ENCODE measurements at places on chromosomes 7 and 10.

GRCh38 chr7:94433224-94433623 is 38.5 kb downstream of the COL1A2 start:
- no peak for DNase-seq

GRCh38 chr7:6419310-6419773 is 28.4 kb downstream of the DAGLB start:
- DNase-seq = no peak

GRCh38 chr10:97005349-97005748 is 173.3 kb downstream of the LCOR start:
- no peak for DNase-seq

DNA sequence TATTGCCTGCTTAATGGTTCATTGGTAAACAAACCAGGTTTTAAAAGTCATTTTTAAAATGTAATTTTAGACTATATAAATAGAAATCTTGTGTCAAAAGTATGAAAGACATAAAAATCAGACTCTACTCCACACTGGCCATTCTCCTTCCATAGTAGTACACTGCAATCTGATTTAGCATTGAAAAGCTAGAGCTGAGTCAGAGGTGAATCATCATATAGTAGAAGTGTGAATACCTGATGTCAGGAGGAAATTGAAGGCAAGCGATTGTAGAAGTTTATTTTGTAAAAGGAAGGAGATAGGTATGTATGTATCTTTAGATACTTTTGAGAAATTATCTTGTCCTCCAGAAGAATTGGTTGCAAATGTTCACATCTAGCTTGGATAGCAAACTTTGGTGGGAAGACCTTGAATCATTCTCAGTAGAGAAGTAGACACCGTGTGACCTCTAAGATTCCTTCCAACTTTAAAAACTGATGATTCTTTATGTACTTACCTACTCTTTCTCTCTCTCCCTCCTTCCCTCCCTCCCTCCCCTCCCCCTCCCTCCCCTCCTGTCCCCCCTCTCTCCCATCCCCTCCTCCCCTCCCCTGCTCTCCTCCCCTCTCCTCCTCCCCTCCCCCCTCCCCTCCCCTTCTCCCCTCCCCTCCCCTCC is 88.1 kb downstream of the BTAF1 start:
- DNase-seq = no peak

DNA sequence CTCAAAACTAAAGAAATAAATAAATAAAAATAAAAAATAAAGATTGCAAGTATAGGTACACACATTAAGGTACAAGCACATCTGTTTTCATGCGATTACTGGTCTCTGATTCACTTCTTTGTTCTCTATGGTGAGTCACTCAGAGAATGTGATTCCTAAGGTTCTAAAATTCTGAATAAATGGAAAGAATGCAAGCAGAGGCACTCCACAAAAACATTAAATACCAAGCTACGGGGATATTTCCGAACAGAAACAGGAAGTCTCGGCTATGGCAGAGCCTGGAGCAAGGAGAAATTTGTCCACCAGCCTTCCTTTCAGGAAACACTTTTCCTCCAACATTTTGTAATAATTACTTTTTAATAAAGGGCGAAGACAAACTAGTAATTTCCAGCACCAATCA is 1.4 kb downstream of the VOPP1 start:
- no peak for DNase-seq

DNA sequence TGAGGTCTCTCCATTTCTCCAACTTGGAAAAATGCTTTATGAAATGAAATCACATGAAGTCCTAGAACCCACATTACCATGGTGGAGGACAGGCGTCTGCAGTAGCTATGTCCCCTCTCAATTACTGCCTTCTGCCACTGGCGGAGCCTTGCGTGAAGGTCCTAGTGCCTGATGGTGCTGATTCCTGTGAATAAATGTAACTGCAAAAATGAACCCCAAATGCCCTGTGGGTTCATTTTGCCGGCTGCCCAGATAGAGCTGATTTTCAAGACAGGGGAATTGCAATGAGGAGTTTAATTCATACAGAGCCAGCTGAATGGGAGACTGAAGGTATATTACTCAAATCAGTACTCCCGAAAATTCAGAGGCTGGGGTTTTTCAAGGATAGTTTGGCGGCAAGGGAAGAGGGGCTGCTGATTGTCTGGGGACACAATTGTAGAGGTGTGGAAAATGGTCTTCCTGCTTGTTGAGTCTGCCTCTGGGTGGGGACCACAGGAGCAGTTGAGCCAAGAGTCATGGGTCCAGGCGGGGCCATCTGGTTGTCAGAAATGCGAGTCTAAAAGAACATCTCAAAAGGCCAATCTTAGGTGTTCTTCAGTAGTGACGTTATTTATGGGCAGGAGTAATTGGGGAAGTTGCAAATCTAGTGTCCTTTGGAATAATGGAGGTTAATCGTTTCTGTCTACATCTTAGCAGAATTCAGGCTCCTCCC is 13.5 kb downstream of the PRF1 start:
- DNase-seq = no peak

DNA sequence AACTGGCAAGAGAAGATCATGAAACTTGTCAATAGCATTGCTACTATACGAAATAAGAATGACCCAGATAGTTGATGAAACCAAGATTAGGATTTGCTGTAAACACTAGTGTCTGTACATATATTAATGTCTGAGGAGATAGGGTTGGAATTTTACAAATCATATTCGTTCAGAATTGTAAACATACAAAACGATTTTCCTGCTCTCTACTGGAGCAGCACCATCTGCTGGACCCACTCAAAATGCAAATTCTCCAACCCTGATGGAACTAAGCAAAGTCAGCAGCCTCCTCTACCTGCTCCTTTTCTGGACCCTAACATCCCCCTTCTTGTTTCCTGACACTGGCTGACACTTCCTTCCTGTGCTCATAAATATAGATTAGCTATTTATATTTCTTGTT is 29.4 kb upstream of the SGMS1 start:
- no peak for DNase-seq

DNA sequence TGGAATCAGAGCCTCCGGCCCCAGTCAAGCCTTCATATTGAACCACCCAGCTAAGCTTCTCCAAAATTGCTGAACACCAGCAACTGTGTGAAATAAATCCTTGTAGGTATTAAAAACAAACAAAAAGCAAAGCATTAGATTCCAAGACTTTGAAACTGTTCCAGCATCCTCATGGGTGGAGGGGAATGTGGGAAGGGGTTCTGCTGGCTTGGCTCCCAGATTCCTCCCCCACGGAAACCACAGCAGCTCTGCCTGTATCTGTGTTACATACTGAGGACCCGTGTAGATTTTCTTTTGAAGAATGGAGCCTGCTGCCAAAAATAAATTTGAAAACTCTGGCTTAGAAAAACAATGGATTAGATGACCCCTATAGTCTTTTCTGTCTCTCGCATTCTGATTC is 20.0 kb downstream of the AKR1B1 start:
- DNase-seq = no peak

DNA sequence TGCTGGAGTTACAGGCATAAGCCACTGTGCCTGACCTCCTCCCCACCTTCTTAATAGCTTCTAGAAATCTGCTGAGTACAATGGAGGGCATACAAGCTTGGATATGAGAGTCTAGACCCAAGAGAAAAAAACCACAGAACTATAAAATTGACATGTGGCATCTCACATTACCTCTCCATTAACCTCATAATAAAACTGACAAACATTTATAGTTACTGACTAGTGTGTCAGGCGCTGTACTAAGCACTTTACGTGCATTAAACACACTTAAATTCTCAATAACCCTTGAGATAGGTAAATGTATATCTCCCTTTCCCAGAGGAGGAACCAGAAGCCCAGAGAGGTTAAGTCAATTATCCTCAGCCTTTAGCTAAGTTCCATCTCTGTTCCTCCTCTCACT is 300.5 kb upstream of the MYO3A start:
- no peak for DNase-seq

- DNase-seq = no peak
These were observed 658.0 kb upstream of the FOXK1 start for GRCh38 chr7:4024133-4024532.

GRCh38 chr10:97279121-97279815 is 13.2 kb downstream of the ARHGAP19 start:
- no peak for DNase-seq

DNA sequence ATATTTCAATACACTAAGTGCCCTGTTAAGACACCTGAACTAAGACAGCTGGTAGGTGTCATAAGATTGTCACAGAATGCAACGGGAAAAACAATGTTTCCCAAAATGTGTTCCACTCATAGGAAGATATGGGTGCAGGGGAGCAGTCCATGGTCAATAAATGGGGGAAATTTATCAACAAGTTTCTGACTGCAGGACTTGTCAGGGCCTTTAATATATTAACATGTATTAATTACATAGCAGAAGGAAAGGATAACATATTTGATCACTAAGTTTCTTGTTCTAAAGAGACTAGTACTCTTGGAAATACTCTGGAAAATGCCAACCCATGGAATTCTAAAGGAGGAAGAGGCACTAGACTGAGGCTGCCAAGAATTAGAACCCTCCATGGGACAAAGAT is 6.7 kb downstream of the RBP3 start:
- no peak for DNase-seq

- no peak for DNase-seq
These were observed 4.6 kb downstream of the ST7 start for GRCh38 chr7:116957874-116958273.

DNA sequence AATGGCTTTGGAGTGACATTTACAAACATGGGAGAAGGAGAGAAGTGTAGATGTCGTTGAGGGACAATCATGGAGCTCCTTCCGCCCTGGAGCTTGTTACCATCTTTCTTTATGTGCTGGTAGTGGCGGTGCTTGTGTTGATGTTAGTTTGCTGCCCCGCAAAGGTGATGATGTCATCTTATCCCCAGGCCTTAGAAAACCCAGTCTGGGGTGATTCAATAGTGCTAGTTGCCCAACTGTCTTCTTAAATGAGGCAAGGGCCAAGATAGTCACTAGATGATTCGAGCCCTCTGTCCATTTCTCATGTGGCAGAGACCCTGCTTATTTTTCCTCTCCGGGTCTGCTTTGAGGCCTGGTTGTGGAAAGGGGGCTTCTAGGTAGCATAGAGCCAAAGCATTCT is 277.4 kb downstream of the CCSER2 start:
- DNase-seq = no peak

GRCh38 chr10:131921184-131921583 is 20.4 kb downstream of the PPP2R2D start:
- DNase-seq = no peak

- DNase-seq = no peak
These were observed 13.0 kb downstream of the ANTXRL start for GRCh38 chr10:46299536-46300369.

DNA sequence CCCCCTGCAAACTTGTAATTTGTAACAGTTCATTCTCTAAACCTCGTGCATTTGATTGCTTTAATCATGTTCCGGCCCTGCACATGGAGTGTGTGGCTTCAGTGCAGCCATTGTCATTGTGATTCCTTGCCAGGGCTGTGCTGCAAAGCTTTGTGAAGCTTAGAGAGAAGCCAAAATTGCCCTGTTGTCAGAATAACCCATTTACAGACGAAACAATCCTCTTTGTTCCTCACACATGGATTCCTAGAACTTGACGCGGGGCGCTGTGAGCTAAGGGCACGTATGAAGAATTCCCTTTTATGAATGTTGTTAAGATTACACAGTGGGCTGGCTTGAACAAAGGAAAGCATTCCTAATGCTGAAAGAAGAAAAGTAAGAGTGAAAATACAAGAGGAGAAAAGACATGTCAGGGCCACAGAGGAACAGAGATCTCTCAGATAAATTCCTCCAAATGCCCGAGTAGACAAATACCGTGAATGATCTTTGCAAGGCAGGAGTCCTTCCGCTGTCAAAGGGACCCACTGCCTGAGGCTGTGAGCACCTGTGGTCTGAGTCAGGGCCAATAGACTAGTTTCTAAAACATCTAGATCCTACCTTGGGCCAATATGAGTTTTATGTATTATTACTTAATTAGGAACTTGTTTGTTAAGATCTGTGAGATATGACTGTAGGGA is 205.4 kb upstream of the C7orf33 start:
- DNase-seq = no peak

GRCh38 chr7:36054637-36055036 is 98.4 kb upstream of the EEPD1 start:
- DNase-seq = no peak

DNA sequence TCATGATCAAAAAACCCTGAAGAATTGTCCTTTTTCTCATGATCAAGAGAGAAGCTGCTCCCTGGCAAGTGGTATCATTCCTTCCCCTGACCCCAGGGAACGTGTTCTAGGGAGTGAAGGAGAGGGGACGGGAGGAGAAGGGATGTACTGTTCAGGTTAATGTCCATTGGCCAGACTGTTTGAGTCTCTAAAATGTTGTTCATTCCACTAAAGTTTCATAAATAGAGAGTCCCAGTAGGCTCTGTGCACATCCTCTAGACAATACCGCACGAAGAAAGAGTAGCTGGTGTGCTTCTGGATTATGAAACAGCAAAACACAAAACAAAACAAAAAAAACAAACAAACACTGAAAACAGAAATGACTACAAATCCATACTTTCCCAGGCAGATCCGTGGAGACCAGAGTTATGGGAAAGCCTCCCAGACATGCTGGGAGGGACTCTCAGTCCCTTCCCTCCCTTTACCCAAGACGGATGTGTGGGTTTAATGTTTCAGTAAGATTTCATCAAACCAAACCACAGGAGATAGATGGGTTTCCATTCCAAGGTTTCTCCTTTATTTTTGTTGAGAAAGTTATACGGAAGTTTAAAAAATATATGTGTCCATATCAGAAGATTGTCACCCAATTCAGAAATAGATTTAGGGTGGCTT is 66.5 kb upstream of the TNS3 start:
- DNase-seq = no peak

- DNase-seq = no peak
These were observed 683.2 kb downstream of the LRMDA start for GRCh38 chr10:76114581-76115001.

GRCh38 chr7:17392846-17393245 is 94.4 kb downstream of the AHR start:
- DNase-seq = no peak

DNA sequence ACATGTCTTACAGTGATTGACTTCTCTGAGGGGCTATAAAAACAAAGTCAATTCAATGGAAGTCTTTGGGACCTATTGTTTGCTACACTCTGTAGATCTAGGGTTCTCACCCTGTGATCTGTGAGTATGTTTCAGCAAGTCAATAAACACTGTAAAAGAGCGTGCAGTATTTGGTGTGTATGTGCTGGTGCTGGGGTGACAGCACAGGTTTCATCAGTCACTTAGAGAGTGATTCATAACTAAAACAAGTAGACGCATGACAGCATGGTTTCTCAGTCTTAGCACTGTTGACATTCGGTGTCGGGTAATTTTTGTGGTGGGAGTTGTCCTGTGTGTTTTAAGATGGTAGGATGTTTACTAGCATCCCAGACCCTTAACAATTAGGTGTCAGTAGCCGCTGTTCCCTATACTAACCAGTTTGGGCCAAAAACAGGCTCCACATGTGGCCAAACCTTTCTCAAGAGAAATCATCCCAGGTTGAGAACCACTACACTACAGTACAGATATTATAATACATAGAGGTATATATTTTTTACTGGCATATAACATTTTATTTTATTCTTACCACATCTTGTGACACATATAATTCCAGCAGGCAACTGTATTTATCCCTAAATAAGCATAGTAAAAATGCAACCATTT is 411.8 kb downstream of the ARL4A start:
- no peak for DNase-seq

Data from activated T-cell treated with anti-CD3 and anti-CD28 coated beads for 24 hours (primary cell).